ENCODE measurements at places on chromosomes 4 and X. TPM values are rescaled to one million over a fixed set of nuclear protein-coding genes. Genes with fewer than 3 reads are reported as not detected.

- DNase-seq, result no peak
Measured at GRCh38 chr4:165602621-165603020, 223.8 kb downstream of the CPE start.

DNA sequence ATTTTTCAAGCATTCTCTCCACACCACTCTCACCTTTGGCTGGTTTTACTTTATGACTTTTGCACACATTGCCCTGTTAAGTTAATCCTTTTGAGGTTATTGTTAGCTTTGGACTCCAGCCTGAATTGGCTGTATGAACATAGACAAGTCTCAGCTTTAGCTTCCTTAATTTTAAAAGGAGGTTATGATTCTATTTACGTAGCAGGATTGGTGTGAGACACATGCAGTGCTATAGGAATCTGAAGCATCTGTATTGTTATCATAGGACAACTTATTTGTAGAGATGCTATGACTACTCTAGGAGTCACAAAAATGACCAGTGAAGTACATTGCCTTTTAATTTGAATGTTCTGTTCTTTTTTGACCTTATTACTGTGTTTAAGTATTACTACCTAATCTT, 15.7 kb downstream of the PGAM4 start:
- DNase-seq, result no peak

DNA sequence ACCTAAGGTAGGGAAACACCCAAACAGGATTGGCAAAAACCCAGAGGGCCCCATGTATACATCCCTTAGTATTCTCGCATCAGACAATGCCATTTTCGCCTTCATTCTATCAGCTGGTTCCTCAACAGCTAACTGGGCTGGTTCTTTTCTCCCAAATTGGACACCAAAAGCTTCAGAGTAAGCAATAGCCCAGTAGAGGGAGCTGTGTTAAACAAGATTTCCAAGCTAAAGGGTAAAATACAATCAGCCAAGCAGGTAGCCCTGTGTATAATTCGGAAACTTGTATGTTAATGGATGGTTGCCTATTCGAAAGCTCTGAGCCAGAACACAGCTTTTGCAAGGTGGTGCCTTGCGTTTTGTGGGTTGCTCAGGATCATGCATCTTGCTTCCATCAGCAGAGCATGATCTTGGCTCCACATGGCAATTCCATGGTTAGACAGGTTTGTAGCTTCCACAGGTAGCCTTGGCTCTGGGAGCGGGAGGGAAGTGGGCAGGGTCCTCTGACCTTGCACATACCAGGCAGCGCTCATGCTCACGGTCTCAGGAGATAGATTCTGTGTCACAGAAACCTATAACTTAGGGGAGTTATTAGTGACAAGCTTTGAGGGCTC, 115.2 kb upstream of the LNX1 start:
- DNase-seq, result no peak

Gene SLC16A2
- 13.9 TPM for total RNA-seq

Gene DYNLT3
- 30.0 TPM for total RNA-seq

Gene ARMCX1
- total RNA-seq, result 32.3 TPM

DNA sequence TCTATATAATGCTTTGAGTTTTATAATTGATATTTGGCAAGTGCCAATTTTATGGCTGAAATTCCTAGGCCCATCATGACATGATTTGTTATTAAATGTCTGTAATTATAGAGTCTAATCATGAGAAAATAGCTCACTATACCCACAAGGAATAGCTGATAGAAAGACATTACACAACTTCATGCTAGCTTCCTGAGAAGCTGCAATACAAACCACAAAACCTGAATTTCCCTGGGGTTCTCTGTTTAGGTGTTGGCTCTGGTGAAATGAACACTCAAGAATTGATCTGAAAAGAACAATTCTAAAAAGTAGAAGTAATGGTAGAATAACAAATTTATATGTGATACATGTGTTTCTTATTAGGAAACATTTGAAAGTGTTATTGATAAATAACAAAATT, 169.6 kb downstream of the GASK1B start:
- DNase-seq, result no peak

- DNase-seq, result no peak
Measured at GRCh38 chr4:58275856-58276255, 1165.7 kb upstream of the IGFBP7 start.

DNA sequence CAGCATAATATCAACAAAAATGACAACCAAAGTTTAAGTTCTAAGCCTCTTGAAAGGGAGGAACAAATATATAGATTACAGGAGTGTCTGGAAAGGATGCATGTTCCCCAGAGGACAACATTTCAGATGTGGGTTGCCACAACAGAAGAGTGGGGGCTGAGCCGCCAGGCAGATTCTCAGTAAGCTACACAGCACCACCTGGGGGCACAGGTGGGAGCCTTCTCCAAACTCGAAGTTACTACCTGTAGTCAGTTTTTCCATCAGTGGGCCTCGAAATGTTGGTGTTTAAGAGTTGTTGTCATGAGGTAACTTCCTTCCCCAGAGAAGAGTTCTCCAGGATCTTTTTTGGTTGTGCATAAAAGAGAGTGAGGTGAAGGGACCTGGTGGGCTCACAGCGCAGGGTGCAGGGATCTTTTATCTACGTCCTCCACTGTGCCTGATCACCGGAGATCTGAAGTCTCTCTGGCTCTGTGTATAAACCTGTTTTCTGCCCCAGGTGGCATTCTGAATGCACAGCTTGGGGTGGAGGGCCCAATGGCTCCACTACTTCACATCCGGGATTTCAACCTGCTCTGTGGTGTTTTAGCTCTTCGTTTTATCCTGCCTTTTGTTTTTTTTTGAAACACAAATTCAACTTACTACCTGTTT, 58.4 kb upstream of the STS start:
- no peak for DNase-seq

DNA sequence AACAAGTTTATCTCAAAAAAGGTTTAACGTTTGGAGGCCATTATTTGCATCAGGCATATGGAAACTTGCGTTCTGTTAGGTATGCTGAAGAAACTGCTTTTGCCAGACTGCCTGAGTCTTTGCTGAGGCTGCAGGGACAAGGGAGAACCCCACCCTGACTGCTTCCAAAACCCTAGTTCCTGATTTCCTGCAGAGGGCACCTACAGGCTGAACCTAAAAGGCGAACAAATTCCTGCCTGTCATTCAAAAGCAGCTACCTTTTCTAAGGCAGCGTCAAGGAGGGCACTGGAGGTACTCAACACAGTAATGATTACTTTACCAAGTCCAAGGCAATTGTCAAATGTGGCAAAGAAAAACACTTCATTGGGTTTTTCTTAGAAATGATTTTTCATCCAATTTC, 578 bp upstream of the CORIN start:
- no peak for DNase-seq

DNA sequence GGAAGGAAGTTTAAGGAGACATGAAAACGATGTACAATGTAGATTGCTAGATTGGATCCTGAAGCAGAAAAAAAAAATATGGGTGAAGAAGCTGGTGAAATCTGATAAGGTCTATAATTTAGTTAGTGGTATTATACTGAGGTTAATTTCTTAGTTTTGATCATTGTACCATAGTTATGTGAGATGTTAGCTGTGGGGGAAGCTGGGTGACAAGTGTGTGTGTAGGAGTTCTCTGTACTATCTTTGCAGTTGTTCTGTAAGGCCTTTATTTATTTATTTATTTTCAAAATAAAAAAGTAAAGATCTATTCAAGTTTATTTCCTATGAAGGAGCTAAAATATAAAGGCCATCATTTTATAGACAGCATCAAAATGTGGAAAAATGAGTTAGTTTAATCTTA, 12.5 kb upstream of the EXOC1 start:
- no peak for DNase-seq

- no peak for DNase-seq
Measured at GRCh38 chr4:118850488-118851173, 14.7 kb upstream of the SEC24D start.

DNA sequence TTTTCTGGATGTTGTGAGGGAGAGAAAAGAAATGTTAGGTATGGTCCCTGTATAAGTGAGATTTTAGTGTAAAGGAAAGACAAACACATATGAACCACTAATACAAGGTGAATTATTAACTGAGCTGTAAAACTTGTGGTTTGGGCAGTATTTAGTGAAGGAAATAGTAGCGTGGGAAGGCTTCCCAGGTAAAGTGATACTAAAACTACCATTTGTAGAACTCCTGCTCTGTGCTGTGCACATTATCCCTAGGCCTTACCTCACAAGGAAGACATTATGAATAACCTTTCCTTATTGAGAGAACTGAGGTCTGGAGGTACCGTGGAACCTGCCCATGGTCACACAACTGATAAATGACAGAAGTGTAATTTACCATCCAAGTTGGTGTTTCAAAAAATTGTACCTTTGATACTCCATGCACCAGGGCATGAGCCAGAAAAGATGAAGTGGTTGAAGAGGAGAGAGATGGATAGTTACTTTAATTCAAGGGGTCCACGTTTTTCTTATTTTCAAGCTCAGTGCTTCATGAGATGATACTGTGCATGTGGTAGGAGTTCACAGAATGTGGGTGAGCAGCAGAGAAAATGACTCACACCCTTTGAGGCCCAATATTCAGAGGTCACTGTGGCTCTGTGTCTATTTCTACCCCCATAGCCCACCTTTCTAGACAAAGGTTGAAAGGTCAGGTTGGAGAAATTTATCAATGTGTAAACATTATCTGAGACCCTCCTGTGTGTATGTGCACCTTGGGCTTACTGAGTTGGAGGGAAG, 2.6 kb upstream of the VSIG4 start:
- no peak for DNase-seq

Gene CSAG3
- total RNA-seq, result not detected

Gene MAGEB17
- total RNA-seq, result not detected

DNA sequence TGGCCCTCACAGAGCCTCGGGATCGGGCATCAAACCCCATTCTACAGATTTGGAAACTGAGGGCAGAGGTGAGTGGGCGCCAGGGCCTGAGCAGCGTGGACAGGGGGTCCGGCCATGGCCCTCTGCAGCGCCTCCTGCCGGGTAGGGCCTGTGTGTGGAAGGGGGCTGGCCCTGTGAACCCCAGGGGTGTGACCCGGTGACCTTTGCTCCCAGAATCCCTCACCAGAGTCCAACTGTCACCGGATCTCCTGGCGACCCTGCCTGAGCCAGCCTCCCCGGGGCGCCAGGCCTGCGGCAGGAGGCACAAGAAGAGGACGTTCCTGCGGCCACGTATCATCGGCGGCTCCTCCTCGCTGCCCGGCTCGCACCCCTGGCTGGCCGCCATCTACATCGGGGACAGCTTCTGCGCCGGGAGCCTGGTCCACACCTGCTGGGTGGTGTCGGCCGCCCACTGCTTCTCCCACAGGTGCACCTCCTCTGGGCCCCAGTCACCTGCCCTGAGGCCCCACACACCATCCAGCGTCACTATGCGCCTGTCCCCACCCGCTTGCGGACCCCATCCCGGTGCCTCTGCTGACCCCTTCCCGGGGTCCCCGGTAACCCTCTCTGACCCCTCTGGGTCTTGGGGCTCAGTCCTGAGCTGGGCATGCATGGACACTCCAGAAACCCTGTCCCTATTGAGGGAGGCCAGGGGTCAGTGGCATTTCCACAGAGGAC, 4.2 kb downstream of the HGFAC start:
- no peak for DNase-seq

GRCh38 chrX:100341142-100341510, 68.9 kb downstream of the PCDH19 start:
- DNase-seq, result no peak

GRCh38 chr4:37881811-37882210, 9.1 kb upstream of the TBC1D1 start:
- DNase-seq, result no peak

GRCh38 chrX:47366041-47366722, 4.2 kb upstream of the ZNF157 start:
- DNase-seq, result no peak

- no peak for DNase-seq
Measured at GRCh38 chr4:159046683-159047082, 56.2 kb upstream of the RAPGEF2 start.

DNA sequence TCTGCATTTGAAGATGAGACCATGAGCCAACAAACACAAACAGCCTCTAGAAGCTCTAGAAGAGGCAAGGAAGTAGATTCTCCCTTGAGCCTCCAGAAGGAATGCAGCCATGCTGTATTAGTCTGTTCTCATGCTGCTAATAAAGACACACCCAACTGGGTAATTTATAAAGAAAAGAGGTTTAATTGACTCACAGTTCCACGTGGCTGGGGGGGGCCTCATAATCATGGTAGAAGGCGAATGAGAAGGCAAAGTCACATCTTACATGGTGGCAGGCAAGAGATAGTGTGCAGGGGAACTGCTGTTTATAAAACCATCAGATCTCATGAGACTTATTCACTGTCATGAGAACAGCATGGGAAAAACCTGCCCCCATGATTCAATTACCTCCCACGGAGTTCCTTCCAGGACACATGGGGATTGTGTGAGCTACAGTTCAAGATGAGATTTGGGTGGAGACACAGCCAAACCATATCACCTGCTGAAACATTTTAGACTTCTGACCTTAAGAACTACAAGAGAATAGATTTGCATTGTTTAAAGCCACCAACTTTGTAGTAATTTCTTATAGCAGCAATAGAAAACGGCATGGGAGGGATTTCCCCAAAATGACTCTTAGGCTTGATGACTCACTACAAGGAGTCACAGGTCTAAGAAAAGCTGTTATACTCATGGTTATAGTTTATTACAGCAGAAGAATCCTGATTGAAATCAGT, 284.4 kb upstream of the SFRP2 start:
- no peak for DNase-seq

DNA sequence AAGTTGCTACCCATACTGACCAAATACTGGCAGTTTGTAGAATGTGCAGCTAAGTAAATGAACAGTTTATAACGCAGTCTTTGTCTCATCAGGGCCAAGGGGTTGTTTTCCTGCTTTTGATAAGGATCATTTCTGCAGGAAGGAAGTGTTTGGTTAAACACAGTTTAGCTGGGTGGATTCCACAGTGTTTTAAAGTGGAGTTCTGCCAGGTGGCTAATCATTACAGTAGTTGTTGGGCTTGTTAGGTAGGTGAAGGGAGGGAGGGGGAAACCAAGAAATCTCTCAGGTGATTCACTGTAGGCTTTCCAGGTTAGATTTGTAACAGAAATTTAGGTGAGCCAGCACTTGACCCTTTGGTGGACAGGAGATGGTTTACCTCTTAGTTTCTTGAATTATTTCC, 58.1 kb downstream of the FNIP2 start:
- DNase-seq, result no peak

GRCh38 chr4:33411182-33411581, 2691.0 kb downstream of the PCDH7 start:
- no peak for DNase-seq

GRCh38 chr4:57157596-57158137, 47.5 kb upstream of the IGFBP7 start:
- DNase-seq, result no peak

Gene MID1
- 16.6 TPM for total RNA-seq

DNA sequence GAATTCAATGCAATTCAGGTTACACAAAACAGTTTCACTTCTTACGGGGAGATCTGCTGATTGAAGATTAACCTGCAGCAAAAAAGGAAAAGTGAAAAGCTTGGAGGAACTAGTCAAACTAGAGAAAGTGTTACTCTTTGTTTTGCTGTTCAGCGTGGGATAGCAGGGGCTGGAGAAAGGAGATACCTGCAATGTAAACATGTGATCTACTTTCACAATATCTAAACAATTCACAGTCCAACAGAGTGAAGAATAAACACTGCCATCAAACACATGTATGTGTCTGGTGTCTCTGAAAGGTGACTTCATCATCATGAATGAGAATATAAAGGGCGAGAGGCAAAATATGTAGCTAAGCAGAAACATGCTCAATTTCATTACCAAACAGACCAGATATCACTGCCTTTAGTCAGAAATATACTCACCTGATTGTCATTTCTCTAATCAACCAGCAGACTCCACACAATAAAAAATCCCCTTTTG, 26.4 kb downstream of the NIPAL1 start:
- DNase-seq, result no peak
